ENCODE measurements at places on chromosomes 16 and 17. TPM values are rescaled to one million over a fixed set of nuclear protein-coding genes. Genes with fewer than 3 reads are reported as not detected.

DNA sequence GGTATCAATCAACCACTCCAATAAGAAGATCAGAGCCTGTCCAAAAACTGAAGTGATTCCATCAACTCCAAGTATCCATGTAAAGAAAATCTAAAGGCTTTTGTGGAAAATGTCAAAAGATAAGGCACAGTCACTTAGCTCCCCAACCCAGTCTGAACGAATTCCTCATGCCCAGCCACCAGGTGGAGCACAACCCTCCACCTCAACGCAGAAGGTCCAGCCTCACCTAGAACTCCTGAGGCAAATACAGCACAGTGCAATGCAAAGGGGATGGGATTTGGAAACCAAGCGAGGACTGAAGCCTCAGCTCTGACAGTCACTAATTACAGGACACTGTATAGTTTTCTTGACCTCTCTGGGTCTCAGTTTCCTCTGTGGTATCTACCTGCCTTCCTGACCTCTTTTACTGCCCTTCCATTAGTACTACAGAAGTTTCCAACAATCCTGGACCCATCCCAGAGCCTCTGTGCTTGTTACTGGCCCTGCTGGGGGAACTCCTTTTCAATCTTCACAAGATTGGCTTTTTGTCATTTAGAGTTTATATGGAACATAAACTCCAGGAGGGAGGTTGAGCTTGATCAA is 2.0 kb downstream of the NCBP3 start:
- no peaks in the 10 kb centered on the region for H3K4me1 ChIP-seq
- H3K27me3 ChIP-seq, result no peaks in the 10 kb centered on the region
- H3K4me3 ChIP-seq, result no peak overlapping the region

DNA sequence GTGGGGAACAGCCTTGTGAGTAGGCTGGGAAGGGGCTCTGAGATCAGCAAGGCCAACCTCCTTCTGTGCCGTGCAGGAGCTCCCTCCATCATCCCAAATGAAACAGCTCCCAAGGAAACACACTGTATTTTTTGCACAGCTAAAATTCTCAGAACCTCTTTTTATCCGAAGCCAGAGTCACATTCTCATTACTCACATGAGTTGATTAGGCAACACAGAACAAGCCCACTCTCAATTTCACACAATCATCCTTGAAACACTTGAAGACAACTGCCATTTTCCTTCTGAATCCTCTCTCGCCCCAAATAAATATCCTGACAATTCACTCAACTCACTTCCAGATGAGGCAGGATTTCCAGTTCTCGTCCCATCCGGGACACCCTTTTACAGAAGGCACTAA is 66.1 kb downstream of the MYO18A start:
- no peaks in the 10 kb centered on the region for H3K27me3 ChIP-seq
- peaks cover 72% of the 10 kb centered on the region for H3K36me3 ChIP-seq
- DNase-seq, result no peak
- H3K27ac ChIP-seq, result no peak overlapping the region

DNA sequence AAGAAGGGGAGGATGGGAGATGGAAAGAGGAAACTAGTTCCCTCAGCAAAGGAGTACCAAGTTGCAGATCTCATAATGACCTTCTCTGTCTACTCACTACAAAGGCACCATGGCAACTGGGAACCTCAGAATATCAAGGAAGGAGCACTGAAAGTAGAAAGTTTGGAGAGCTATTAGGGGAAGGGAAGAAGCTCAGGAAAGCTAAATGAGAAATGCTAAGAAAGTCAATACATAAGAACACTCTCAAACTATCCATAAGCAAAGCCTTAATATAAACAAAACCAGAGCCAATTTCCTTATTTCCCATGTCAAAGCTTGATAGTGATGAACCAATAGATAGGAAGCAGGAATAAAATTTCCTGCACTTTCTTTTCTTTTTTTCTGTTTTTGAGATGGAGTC is 57.9 kb upstream of the C17orf78 start:
- no peak overlapping the region for H3K27ac ChIP-seq
- H3K4me1 ChIP-seq, result no peaks in the 10 kb centered on the region
- H3K36me3 ChIP-seq, result no peaks in the 10 kb centered on the region
- no peaks in the 10 kb centered on the region for H3K27me3 ChIP-seq
- no peak overlapping the region for H3K4me3 ChIP-seq
- no peak for DNase-seq

- H3K27ac ChIP-seq, result no peak overlapping the region
- H3K4me3 ChIP-seq, result no peak overlapping the region
- no peaks in the 10 kb centered on the region for H3K36me3 ChIP-seq
Observed at GRCh38 chr16:7967996-7968509, 622.3 kb downstream of the TMEM114 start.

- H3K36me3 ChIP-seq, result no peaks in the 10 kb centered on the region
- no peaks in the 10 kb centered on the region for H3K27me3 ChIP-seq
- no peak overlapping the region for H3K27ac ChIP-seq
- no peak overlapping the region for H3K4me3 ChIP-seq
- DNase-seq, result no peak
- H3K4me1 ChIP-seq, result no peaks in the 10 kb centered on the region
Observed at GRCh38 chr17:77749989-77750388, 208.5 kb upstream of the TNRC6C start.

GRCh38 chr17:66764506-66764905 is 70.4 kb upstream of the CACNG5 start:
- H3K4me1 ChIP-seq, result no peaks in the 10 kb centered on the region
- H3K36me3 ChIP-seq, result no peaks in the 10 kb centered on the region
- H3K4me3 ChIP-seq, result no peak overlapping the region
- no peak for DNase-seq
- H3K27ac ChIP-seq, result no peak overlapping the region
- H3K27me3 ChIP-seq, result no peaks in the 10 kb centered on the region

GRCh38 chr17:65181237-65182061 is 44.3 kb downstream of the RGS9 start:
- no peak overlapping the region for H3K27ac ChIP-seq
- no peaks in the 10 kb centered on the region for H3K27me3 ChIP-seq
- no peak overlapping the region for H3K4me3 ChIP-seq
- no peaks in the 10 kb centered on the region for H3K4me1 ChIP-seq
- no peaks in the 10 kb centered on the region for H3K36me3 ChIP-seq

- H3K27ac ChIP-seq, result no peak overlapping the region
- H3K27me3 ChIP-seq, result no peaks in the 10 kb centered on the region
- DNase-seq, result no peak
- H3K4me3 ChIP-seq, result no peak overlapping the region
- peaks cover 10% of the 10 kb centered on the region for H3K4me1 ChIP-seq
Observed at GRCh38 chr16:67156143-67156844, 3.4 kb downstream of the TRADD start.

- H3K27me3 ChIP-seq, result no peaks in the 10 kb centered on the region
- no peaks in the 10 kb centered on the region for H3K36me3 ChIP-seq
- peaks cover 20% of the 10 kb centered on the region for H3K4me1 ChIP-seq
- H3K27ac ChIP-seq, result peak overlapping the region; percentile 71
Observed at GRCh38 chr17:880443-881269, 98.5 kb downstream of the MRM3 start.

DNA sequence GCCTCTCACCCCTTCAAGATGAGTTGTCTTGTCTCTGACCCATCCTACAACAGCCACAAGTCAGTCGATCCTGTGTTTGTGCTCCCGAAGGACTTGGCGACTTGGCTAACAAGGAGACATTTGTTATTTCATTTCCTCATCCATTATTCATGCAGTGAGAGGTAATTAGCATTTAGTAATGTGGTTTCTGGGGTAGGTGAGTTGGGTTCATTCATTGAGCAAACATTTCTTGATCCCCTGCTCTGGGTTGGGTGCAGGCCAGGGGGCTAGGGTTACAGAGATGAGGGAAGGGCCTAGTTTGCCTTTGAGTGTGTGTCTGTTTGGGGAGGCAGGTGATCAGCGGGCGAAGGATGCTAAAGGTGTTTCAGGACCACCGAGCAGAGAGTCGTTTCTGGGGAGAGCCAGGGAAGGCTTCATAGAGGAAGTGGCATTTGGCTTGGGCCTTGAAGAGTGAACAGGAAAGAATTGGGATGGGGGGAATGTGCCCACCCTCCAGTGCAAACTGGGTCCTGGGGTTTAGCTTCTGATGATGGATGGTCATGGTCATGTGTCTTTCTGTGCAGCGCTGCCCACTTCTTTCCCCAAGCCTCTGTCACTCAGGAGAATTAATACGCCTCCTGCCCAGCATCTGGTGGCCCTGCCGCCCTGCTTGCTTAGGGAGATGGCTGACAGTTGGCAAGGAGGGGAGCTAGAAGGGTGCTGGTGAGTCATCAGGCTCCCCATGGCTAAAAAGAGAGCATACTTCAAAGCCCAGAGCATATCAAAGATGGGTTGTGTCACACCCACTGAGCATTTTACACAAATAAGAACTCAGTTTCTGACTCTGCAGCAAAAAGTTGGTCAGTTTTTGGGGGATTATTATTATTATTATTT is 38.5 kb downstream of the MSI2 start:
- DNase-seq, result no peak
- no peak overlapping the region for H3K27ac ChIP-seq
- H3K4me1 ChIP-seq, result no peaks in the 10 kb centered on the region
- no peak overlapping the region for H3K4me3 ChIP-seq

- no peaks in the 10 kb centered on the region for H3K27me3 ChIP-seq
- H3K36me3 ChIP-seq, result no peaks in the 10 kb centered on the region
- H3K4me3 ChIP-seq, result peak overlapping the region; percentile 23
Observed at GRCh38 chr17:41666708-41667279, 21.9 kb upstream of the EIF1 start.

DNA sequence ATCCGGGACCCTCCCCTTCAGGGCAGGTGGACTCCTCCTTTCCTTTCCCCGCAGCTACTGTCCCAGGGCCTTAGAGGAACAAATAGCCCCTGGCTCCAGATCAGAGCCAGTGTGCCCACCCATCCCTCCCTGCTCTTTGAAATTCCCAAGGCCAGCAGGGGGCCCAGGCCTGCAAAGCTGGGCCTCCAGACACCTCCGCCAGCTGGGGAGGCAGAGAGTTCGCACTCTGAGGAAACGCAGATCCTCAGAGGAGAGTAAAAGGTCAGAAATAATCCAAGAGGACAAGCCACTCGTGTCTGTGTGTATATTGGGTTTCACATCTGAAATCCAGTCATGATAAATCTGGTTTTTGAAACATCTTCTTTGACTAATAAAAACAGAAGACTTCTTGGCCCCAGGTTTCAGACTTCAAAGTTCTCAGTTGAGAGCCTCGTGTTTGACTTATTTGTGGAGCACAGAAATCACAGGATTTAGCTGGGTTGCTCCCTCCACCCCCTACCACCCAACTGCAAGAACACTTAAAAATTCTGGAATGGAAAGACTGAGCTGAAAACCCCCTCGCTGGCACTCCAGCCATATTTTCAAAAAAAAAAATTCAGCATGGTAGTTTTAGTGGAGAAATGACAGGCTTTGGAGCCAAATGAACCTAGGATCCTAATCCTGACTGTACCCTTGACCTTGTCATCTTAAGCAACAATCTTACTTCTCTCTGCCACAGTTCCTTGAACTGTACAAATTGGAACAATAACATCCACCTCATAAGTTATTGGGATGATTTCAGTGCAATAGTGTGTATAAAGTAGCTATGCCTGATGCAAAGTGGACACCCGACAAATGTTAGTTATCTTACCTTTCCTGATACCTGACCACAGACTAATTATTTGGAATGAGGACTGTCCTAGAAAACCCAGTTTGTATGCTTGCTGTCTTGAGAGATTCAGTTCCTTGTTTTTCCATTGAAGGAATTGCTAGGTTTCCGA is 44.5 kb upstream of the TBX2 start:
- no peaks in the 10 kb centered on the region for H3K4me1 ChIP-seq
- no peak overlapping the region for H3K27ac ChIP-seq
- no peaks in the 10 kb centered on the region for H3K36me3 ChIP-seq

DNA sequence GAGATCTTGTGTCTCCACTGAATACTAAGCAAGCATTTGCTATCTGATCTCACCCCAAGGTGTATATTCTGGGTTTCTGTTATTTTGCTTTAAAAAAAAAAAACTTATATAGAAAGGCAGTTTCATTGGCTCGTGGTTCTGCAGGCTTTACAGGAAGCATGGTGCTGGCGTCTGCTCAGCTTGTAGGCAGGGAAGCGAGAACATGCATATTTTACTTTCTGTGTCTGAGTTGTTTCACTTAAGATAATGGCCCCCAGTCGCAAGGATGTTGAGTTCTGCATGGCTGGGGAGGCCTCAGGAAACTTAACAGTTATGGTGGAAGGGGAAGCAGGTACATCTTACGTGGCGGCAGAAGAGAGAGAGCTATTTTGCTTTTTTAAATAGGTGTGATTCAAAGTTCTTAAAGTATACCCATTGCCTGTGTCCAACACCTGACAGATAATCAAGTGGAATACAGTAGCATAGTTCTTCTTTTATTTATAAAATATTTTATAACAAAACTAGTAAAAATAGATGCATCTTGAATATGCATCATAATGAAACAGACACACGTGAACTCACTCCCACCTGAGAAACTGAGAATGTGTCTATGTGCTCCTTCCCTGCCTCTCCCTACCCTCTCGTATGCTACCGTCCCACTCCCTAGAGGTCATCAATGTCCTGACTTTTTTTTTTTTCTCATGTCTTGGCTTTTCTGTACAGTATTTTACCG is 15.4 kb upstream of the ARHGAP17 start:
- no peaks in the 10 kb centered on the region for H3K27me3 ChIP-seq
- peak overlapping the region; percentile 73 for H3K4me3 ChIP-seq
- DNase-seq, result no peak
- H3K4me1 ChIP-seq, result no peaks in the 10 kb centered on the region
- no peaks in the 10 kb centered on the region for H3K36me3 ChIP-seq

DNA sequence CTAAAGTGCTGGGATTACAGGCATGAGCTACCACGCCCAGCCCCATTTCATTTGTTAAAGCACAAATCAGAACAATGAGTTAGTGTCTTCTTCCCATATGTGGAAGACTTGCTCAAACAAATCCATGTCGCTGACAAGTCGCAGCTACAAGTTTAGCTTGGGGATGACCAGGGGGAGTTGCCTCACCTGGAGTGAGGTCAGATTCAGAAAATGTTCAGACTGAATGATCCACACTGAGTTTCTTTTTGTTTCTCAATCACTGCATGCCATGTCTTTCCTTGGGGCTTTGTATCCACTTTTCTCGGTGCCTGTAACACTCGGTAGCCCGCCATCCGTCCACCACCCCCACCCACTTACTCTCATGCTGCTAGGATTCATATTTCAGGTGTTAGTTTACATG is 437.3 kb upstream of the DYNLRB2 start:
- H3K4me1 ChIP-seq, result no peaks in the 10 kb centered on the region
- no peak overlapping the region for H3K4me3 ChIP-seq
- no peak for DNase-seq
- H3K27ac ChIP-seq, result no peak overlapping the region
- H3K36me3 ChIP-seq, result no peaks in the 10 kb centered on the region

Gene TBC1D28
- total RNA-seq, result not detected

Gene CTRB1
- not detected for total RNA-seq

Measured in right lobe of liver (tissue), 6 donors.